ENCODE measurements at places on chromosomes 3 and 15. TPM values are rescaled to one million over a fixed set of nuclear protein-coding genes. Genes with fewer than 3 reads are reported as not detected.

DNA sequence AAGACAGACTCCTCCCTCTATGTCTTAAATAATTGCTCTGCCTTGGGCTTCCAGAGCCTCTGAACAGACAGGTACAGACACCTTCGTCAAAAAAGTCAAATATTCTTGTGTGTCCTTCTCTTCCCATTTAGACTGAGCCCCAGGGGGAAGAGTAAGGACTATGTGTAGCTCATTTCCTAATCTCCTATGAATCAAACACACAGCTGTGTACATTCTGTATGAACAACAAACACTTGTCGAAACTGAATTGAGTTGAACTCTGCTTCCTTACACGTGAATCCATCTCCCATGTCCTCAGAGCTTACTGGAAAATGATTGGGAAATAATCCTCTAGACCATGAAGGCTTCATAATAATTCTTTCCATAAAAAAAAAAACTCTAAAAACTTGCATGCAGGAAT lies 80.8 kb downstream of the MOBP start:
- H3K4me3 ChIP-seq, result no peak overlapping the region
- no peak for DNase-seq
- no peaks in the 10 kb centered on the region for H3K36me3 ChIP-seq
- no peaks in the 10 kb centered on the region for H3K27me3 ChIP-seq
- no peaks in the 10 kb centered on the region for H3K4me1 ChIP-seq

DNA sequence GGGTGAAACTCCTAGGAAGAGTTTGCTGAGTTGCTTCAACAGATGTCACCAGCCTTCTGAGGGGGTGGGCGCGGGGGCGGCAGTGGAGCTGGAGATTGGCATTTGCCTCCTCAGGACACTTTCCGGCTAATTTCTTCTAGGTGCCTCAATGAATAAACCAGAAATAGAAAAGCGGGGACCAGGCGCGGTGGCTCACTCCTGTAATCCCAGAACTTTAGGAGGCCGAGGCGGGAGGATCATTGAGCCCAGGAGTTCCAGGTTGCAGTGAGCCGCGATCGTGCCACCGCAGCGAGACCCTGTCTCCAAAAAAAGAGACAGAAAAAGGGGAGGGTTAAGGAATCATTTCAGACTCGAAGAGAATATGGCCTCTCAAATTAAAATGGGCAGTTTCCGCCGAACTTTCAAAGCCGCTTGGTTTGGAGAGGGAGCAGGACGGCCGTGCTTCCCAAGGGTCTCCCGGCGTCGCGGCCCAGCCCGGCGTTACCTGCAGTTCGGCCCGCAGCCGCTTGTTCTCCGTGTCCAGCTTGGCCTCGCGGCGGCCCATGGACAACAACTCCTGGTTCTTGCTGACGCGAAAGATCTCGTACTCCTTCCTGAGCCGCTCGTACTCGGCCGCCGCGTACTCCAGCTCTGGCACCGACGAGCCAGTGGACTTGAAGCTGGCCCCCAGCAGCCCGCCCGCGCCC lies 587 bp downstream of the NPHP3 start:
- peak overlapping the region; percentile 54 for H3K27ac ChIP-seq
- peak overlapping the region; percentile 81 for H3K4me3 ChIP-seq

DNA sequence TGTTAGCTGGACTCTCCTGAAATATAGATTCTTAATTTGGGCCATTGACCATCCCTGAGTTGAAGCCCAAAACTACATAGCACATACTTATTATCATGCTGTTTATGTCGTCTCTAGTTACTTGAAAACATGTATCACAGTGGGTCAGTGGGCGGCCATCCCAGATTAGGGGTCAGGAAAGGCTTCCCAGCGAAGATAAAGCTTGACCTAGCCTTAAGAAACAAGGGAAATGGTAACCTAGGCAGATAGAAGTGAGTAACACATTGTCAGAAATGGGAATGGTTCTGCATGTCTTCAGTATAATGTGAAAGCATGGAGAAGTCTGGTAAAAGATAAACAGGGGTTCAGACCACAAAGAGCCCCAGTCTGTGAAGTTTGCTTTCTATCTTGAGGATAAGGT lies 124.7 kb downstream of the C3orf70 start:
- H3K4me1 ChIP-seq, result no peaks in the 10 kb centered on the region
- H3K27ac ChIP-seq, result no peak overlapping the region
- no peak overlapping the region for H3K4me3 ChIP-seq
- no peaks in the 10 kb centered on the region for H3K27me3 ChIP-seq

Gene NR2E3
- total RNA-seq, result not detected

Gene DNAH12
- total RNA-seq, result 0.39 TPM

Gene ARPP21
- not detected for total RNA-seq

Measured in B cell (primary cell).